ENCODE measurements at places on chromosomes 6 and 20.

DNA sequence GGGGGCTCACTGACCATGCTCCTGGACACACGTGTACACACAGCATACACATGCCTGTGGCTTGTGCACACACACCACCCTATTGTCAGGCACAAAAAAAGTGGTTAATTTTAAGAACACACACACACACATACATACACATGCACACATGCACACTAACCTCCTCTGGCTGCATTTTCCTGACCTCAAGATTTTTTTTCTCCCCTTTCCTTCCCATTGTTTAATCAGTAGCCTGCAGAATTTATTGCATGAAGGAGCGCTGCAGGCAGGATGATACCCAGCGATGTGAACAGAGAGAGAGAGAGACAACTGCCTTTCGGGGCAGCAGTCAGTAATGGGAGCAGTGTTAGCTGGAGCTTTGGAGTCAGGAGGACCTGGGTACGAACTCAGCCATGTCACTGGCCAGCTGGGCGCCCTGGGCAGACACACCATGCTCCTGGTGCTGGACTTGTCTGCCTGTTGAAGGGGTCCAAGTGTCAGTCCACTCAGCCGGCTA, 990 bp upstream of the TRAF3IP2 start:
- DNase-seq, result no peak

GRCh38 chr6:13766201-13766634, 48.1 kb downstream of the MCUR1 start:
- DNase-seq, result no peak

DNA sequence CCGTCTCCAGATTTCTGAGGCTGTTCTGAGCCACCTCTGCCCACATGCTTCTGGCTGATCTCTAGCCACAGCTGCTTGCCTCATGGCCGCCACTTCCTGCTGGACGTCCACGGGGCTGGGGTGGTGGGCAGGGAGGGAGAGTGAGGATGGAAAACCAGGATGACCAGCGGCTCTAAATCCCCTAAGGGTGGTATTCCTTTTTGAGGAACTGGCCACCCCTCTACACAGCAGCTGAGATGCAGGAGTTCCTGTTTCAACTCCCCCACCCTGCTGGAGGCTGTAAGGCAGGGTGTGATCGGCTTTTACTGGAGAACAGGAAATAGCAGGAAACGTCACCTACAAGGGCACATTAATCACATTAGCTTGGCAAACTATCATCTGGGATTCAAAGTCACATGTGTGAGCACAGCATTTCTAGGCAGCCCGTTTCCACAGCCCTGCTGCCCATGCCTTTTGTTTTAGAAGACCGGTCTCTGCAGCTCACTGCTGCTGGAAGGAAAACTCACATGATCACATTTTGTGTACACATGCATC, 181.6 kb upstream of the ECI2 start:
- DNase-seq, result no peak

- DNase-seq, result no peak
These were observed 251.2 kb upstream of the MOCS1 start for GRCh38 chr6:40185486-40185885.

DNA sequence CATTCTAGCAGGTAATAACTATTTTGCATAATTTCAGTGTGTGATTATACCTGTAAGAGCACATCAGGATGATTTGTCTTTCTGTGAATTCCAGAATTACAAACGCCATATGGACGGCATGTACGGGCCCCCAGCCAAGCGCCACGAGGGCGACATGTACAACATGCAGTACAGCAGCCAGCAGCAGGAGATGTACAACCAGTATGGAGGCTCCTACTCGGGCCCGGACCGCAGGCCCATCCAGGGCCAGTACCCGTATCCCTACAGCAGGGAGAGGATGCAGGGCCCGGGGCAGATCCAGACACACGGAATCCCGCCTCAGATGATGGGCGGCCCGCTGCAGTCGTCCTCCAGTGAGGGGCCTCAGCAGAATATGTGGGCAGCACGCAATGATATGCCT, 122.7 kb downstream of the TMEM242 start:
- DNase-seq, result no peak

GRCh38 chr6:155582016-155582991, 126.7 kb upstream of the NOX3 start:
- DNase-seq, result no peak

- no peak for DNase-seq
These were observed 41.7 kb downstream of the TMEM242 start for GRCh38 chr6:157281570-157281969.

DNA sequence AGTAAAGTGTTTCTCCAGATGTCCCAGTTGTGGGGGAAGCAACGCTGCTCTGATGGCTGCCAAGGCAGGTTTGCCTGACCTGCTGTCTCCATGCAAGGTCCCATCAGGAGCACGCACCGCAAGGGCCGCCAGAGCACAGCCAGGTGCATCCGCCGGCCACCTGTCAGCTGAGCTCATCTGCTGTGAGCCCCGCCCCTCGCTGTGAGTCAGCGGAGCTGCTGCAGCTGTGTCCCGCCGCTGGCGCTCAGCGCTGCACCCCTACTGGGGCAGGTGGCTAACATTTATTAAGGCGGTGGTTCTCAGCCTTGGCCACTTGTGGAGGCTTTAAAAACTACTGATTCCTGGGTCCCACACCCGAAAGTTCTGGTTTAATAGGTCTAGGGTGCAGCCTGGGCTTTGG, 225.7 kb downstream of the UST start:
- no peak for DNase-seq
